Head of caudate nucleus (tissue), 42 donors: ENCODE measurements at places on chromosomes 2 and 18.

DNA sequence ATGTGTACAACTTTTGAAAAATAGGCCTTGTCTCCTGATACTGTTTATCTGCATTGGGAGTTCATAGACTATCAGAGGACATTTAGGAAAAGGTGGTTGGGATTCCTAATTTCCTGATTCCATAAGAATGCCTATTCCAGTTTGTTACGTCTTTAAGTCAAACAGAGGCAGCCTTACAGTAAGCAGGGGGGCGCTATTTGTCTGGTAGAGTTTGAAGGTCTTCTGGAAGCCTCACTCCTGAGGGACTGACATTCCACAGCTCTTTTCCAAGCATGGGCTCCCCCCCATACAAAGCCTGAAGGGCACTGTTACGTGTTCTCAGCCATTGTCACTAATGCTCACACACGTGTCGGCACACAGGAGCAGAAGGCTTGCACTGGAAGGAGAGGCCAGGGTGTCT lies 154.3 kb downstream of the PTGR3 start:
- DNase-seq: no peak

DNA sequence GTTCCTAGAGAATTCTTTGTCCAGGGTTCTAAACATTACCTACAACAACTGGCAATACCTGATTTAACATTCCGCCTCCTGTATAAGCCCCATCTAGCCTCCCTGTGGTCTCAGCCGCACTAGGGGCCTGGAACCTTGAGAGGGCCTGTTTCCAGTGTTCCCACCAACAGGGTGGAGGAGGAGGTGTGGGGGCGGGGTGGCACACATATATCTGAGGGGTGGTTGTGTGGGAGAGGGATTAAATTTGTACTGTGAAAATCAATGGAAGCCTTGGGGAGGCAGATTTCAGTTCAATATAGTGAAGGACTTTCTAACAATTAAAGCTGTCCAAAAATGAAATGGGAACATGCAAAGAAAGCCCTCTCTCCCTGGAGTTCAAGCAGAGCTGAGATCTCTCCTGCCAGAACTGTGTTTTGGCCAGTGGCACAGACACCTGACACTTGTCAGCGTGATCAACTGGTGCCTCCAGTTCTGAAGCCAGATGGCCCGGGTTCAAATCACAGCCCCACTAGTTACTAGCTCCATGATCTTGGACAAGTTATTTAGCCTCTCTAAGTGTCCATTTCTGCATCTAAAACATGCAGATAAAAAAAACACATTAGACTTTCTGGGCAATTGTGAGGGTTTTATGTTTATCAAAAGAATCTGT lies 17.0 kb upstream of the FZD7 start:
- no peak for DNase-seq

- DNase-seq: no peak
Measured at GRCh38 chr2:211453311-211453887, 897.0 kb downstream of the CPS1 start.

DNA sequence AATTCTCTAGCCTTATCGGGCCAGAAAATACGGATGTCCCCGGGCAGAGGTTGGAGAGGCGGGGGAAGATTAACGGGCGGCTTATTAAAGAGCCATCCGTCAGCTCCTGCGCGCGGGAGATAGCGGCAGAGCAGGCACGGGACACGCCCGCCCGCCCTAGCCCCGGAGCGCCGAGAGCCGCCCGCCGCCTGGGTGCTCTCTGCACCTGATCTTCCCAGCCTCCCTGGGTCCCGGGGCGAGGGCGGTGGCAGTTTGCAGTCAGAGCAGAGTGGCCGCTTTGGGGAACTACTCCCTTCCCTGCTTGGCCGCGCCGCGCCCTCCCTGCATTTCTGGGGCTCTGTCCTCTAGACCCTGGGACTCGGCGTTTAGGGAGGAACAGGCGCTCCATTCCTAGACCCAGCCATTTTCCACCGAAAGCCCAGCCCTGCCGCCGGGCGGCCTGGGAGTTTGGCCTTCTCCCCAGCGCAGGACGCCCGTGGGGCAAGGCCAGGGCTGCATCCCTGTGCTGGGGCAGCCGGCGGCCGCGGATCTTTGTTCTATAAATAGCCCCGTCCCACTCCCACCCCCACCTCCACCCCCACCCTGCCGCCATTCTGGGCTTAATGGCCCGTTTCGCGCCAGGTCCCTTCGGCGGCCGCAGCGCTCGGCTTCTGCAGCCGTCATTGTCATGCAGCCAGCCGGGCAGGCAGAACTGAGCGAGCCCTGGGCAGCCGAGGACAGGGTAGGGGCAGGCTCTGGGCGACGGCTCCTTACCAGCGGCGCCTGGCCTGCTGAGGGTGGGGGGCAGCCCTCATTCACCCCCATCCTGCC lies 6.6 kb downstream of the GAD1 start:
- no peak for DNase-seq

DNA sequence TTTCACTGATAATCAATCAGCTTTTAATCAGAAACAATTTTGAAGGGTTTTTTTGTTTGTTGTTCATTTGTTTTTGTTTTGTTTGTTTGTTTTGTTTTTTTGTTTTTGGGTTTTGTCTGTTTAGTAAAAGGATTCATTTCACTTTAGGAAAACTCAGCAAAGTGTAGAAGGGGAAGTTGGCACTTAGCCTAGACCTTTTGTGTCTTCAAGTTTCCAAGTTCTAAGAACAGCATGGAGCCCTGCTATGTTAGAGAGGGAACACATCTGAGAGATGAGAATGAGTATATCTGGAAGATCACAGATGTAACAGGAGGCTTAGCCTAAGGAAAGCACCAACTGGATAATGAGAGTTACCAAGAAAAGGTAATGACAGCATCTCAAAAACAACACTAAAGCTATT lies 501.5 kb downstream of the ERBB4 start:
- DNase-seq: no peak

GRCh38 chr2:20143263-20143662 lies 81.7 kb downstream of the SDC1 start:
- DNase-seq: no peak

DNA sequence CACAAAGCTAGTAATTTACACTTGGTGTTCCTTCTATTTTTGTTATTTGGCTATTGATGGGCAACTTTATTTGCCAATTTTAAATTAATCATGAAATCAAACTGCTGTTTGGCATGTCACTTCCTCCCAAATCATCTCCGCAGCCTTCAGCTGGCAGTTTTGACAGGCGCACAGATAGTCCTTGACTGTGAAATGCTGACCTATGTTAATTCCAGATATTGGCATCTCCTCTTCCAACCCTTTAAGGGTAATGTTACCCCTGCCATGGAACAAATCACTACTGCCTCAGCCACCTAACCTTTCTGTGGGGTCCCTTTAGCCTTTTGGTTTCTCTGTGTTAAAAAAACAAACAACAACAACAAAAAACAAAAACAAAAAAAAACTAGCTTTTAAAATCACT lies 182.4 kb upstream of the TANK start:
- no peak for DNase-seq

GRCh38 chr2:149021761-149022160 lies 16.7 kb upstream of the LYPD6B start:
- DNase-seq: no peak

GRCh38 chr2:45919160-45919650 lies 267.7 kb downstream of the PRKCE start:
- no peak for DNase-seq

GRCh38 chr2:44767691-44768090 lies 173.8 kb upstream of the SIX3 start:
- no peak for DNase-seq

DNA sequence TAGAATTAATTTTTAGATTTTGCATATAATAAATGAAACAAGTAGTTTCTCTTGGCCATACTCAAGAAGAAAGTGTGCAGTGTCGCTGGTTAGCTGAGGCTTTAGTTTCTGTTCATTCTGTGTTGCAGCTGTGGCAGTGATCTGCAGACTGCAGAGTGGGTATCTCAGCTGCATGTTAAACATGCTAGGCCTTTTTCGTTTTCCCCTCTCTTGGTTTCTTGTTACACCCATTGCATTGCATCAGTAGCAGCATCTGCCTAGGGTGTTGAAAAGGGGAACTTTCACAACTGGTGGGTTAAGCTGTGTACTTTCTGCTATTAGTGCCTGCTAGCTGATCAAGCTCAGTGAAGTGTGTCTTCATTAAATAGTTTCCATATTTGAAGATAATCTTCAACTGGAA lies 51.3 kb downstream of the ACSL3 start:
- no peak for DNase-seq

- DNase-seq: no peak
Measured at GRCh38 chr2:174246944-174247381, 1.4 kb downstream of the OLA1 start.
